ENCODE measurements at places on chromosomes 1 and 21.

- no peak for DNase-seq
Observed at GRCh38 chr1:181438013-181438412, 45.3 kb upstream of the CACNA1E start.

- no peak for DNase-seq
Observed at GRCh38 chr1:159854693-159855192, 7.7 kb downstream of the VSIG8 start.

DNA sequence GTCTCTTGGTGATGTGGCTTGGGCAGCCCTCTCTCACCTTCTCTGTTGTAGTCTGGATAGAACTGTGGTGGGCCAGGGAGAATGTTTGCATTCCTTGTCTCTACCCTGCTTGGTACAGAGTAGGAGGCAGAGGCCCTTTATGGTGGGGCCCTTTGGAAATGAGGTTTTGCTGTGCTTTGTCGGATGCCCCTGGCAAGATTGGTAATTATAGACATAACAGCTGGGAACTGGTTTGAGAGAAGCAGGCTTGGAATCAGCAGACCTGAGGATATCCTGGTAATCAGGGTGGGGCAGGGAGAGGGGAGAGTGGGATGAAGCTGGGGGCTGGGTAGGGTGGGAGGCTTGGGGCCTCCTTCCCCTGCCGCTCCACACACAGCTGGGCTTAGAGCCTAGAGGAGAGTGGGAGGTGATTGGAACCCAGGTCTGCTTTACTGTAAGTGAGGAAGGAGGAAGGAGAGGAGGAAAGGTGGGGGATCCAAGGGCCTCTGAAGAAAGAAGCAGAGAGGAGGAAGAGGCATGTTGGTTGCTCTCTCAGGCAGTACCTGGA, 5.0 kb downstream of the VANGL2 start:
- DNase-seq, result no peak

- DNase-seq, result no peak
Observed at GRCh38 chr1:161021970-161022353, 1.0 kb upstream of the F11R start.

DNA sequence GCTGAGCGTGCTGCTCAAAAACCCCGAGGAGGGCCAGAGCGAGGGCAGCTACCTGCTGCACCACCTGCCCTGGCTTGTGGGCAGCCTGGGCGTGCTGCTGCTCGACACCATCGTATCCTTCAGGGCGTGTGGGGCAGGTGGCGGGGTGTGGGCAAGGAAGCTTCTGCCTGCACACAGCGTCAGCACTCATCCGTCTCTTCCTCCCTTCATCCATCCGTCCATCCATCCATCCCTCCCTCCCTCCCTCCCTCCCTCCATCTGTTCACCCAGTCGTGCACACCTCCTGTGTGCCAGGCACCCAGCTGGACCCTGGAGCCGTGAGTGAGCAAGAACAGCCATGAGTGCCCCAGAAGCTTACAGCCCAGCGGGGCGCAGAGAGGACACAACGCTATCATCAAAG, 15.2 kb downstream of the SLC66A1 start:
- DNase-seq, result no peak

DNA sequence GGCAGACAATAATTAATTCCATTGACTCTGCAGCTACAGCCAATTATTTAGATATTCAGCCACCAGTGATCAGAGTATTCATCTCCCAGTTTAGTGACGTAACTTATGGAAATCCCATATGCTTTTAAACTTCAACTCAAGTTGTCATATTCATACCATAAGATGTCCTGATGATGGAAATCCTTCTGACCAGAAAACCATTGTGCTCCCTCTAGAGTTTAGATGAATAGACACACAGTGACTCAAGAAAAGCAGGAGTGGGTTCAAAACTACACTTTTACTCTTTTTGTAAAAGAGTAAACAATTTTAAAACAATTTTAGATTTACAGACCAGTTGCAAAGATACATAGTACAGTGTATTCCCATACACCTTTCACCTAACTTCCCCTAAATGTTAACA, 463.7 kb downstream of the KCNT2 start:
- no peak for DNase-seq

- no peak for DNase-seq
Observed at GRCh38 chr1:22534951-22535350, 28.3 kb upstream of the EPHA8 start.
